ENCODE measurements at places on chromosomes 12 and 14.

DNA sequence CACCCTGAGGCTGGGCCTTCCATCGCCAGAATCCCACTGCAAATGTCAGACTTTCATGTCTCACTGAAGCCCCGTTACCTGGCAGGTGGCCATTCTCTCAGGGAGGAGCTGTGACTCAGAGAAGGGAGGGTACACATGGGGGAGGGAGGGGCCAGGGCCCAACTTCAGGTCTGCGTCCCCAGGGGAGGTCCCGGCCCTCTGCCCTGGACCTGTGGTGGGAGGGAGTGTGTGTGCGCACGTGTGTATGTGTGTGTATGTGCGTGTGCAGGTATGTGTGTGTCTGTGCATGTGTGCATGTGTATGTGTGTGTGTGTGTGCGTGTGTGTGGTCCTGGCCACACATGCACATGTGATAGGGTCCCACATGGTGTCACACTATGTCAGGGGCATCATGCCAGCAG, 50.9 kb downstream of the MVK start:
- DNase-seq, result no peak

- DNase-seq, result no peak
Observed at GRCh38 chr12:72511498-72511897, 239.3 kb downstream of the TRHDE start.

DNA sequence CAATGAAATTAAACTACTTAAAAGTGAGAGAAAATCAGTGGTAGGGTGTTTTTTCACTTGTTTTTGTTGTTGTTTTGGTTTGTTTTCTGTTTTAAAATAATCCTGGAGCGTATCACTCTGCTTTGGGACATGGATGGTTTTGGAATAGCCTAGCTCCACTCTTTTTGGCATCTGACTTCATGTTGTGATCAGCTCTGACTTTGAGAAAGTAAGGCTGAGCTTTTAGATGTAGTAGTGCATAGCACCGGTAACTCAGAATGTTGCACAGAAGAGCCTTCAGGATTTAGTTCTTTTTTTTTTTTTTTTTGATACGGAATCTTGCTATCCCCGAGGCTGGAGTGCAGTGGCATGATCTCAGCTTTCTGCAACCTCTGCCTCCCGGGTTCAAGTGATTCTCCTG, 8.1 kb downstream of the TRAFD1 start:
- DNase-seq, result no peak

DNA sequence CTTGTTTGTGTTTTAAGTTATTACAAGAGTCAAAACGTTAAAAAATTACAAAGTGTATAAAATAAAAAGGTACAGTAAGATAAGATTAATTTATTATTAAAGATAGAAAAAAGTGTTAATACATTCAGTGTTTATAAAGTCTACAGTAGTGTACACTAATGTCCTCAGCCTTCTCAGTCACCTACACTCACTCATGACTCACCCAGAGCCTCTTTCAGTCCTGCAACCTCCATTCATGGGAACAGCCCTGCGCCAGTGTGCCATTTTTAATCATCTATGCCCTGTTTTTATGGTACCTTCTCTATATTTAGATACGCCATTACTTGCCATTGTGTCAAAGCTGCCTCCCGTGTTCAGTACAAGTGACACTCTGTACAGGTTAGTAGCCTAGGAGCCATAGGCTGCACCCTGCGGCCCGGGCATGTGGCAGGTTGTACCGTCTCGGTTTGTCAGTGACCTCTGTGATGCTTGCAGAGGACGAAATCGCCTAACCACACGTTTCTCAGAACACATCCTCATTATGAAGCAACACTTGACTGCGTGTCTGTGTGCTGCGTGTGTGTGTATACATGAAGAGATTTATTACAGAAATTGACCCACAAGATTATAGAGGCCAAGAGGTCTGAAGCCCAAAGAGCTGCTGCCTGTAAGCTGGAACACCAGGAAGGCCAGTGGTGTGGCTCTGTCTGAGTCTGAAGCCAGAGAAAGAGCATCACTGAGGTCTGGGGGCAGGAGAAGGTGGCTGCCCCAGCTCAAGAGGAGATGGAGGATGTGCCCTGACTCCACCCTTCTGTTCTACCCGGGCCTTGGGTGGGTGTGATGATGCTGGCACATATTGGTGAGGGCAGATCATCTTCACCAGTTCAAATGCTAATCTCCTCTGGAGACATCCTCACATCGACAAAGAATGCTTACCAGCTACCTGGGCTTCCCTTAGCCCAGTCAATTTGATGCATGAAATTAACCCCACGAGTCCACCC, 116.6 kb upstream of the C14orf180 start:
- DNase-seq, result no peak

DNA sequence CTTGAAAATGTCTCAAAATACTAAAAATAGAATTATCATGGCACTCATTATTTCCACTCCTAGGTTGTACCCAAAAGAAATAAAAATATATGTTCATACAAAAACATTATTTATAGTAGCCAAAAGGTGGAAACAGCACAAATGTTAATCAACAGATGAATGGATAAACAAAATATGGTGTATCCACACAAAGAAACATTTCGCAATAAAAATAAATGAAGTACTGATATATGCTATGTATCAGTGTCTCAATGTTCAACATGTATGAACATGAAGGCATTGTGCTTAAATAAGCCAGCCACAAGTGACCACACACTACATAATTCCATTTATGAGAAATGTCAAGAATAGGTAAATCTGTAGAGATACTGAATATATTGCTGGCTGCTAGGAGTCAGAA, 40.9 kb downstream of the FOXG1 start:
- no peak for DNase-seq

GRCh38 chr12:115185506-115185905, 501.5 kb upstream of the TBX3 start:
- DNase-seq, result no peak

GRCh38 chr14:54975856-54976255, 51.0 kb downstream of the WDHD1 start:
- DNase-seq, result no peak

DNA sequence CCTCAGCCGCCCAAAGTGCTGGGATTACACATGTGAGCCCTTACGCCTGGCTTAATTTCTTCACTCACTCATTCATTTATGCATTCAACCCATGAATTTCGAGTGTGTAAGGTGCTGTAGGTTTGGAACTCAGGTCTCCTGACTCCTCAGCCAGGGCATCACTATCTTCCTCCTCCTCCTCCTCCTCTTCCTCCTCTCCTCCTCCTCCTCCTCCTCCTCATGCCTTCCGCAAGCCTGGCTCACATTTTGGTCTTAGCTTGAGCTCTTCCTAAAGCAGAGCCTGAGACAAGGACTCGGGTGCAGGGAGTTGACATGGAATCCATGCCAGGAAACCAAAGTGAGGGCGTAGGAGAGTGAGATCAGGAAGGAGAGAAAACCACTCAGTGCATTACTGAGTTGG, 20.8 kb upstream of the CHGA start:
- no peak for DNase-seq

DNA sequence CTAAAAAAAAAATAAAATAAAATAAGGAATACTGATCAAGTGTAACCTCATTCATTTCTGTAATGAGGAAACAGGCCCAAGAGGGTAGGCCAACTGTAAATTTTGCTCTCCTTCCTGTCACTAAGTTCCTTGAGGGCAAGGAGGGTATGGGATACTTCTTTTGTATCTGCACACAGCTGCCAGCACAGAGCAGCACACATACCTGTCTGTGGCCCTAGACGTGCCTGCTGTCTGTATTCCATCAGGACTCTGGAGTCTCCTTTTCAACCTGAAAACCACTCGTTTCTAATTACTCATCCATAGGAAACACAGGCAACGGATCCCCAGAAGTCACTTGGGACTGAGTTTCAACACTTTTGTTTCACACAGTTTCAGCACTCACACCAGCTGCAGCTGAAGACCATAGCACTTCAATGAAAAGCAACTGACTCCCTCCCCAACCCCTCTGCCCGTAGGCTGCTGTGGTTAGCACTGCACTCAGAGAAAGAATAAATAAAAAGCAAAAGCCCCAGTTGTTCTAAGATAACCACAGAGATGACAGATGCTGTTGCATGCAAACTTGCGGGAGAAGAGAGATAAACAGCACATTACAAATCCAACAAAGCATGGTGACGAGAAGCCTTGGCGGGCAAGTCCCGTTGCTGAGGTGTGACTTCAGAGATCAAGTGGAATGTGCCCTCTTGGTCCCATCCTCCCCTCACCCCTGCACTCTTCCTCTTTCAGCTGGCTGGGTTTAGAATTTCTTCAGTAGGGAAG, 24.9 kb downstream of the CRACR2A start:
- peak; percentile 69 for DNase-seq

DNA sequence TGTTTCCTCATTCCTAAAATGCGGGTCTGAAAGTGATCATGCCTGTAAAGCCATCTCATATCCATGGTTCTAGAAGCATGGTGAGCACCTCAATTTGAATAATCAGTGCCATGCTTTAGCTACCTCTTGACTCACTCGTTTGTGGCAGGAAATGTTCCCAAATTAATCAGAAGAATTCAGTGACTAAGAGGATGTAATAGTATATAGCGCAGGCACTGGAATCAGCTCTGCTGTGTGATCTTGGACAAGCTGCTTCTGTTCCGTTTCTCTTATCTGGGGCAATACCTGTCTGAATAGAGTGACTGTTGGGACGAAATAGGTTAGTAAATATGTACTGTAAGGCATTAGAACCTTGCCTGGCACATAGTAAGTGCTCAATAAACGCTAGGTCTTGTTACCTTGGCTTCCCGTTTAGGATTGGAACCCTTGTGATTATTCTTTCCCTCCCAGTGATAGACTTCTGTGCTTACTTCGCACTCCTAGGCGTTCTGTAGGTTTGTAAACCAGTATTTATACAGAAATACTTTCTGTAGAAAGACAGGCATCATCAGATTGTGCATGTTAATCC, 820 bp upstream of the SMAGP start:
- DNase-seq, result no peak

GRCh38 chr14:81273961-81274575, 53.3 kb upstream of the GTF2A1 start:
- no peak for DNase-seq

GRCh38 chr12:6076346-6076745, 48.1 kb downstream of the VWF start:
- DNase-seq, result no peak

- peak; percentile 64 for DNase-seq
Observed at GRCh38 chr12:9634177-9634803, 26.6 kb upstream of the KLRB1 start.

- peak; percentile 2 for DNase-seq
Observed at GRCh38 chr12:106954462-106955376, 988 bp upstream of the TMEM263 start.

DNA sequence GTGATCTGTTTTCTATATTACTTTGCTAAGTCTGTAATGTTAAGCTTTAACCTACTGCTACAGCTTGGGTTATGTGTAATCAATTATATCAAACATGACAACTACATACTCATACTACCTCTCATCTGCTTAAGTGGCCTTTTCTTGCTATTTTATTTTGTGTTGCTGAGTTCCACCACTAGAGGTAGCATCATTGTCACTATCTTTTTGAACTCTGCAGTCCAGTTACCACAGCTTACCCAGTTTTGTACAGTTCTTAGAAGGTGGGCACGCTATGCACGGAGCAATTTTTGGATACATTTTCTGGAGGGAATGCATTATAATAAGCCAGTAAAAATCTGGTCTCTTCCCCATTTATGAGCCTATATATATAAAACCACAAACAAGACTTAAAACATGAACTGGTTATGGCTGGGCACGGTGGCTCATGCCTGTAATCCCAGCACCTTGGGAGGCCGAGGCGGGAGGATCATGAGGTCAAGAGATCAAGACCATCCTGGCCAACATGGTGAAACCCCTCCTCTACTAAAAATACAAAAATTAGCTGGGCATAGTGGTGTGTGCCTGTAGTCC, 48.5 kb downstream of the SAV1 start:
- no peak for DNase-seq

GRCh38 chr12:1978078-1978862, 26.0 kb downstream of the DCP1B start:
- DNase-seq, result no peak

- no peak for DNase-seq
Observed at GRCh38 chr12:105275997-105276733, 40.2 kb upstream of the APPL2 start.

DNA sequence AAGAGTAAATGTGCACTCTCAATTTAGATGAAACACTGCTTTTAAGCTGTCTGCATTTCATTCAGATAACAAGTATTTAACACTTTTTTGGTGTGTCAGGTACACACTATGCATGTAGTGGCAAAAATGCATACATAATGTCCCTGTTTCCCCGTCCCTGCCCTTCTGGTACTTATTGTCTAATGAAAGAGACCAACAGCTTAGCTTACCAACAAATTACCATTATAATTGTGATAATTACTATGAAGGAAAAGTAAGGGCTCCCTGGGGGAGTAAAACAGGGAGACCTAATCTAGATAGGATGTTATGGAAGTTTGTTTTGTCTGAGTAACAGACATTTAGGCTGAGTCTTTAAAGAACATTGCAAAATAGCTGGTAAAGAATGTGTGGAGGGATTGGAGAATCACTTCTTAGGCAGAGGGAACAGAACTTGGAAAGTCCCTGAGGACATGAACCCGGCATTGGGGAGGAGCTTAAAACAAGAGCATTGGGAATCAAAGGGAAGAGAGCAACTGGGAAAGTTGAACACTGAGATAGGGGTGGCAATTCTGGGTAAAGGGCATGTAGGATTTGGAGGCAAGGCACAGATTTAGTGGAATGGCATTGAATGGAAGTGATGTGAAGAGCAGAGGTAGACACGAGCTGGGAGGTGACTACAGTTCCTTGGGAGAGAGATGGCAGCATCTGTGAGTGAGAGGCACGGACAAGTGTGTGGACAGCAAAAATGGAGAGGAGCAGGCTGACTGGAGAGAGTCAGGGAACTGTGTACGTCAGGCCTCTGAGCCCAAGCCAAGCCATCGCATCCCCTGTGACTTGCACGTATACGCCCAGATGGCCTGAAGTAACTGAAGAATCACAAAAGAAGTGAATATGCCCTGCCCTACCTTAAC, 181.6 kb downstream of the GRIP1 start:
- DNase-seq, result no peak

GRCh38 chr12:120708651-120709050, 1.6 kb upstream of the UNC119B start:
- DNase-seq, result no peak

DNA sequence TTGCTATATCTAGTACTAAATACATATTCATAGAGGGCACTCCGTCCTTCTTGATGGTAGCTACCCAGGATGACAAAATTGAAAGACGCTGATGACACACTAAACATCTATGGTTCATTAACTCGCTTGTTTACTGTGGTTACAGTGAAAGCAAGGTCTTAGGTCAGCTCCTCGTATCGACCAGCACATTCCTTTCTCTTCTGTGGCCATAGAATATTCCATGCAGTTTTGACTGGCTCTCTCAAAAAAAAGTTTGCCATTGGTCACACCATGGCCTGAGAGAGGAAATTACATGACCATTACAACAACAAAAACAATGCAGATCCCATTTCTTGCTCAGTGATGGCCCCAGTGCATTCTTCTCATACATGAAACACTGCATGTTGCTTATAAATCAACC, 411.4 kb upstream of the SOX5 start:
- DNase-seq, result no peak

DNA sequence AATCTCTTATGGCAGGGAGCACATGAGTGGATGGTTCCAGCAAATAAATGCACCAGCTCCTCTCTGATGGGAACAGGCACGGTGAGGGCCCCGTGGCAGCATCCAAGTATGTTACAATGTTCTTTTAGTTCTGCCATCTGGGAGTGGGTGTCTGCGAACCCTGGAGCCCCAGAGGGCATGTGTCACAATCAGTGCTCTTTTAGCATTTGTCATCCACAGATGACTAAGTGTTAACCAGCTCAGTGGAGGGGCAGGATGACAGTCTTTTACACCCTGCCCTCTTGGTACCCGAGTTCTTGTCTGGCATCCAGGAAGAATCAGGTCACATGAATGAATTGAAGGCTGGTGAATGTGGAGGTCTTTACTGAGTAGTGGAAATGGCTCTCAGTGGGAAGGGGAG, 560.4 kb upstream of the FLRT2 start:
- DNase-seq, result no peak

All from activated T-helper 1 cell treated with anti-CD3 and anti-CD28 coated beads, Interleukin-12 subunit alpha, Interleukin-12 subunit beta, Interleukin-2, Interleukin-4 antibody, amounts not matched to agents 30 ng/mL and 10 ng/mL and 1 ng/mL, durations not matched to agents 14 hours and 24 hours and 36 hours (primary cell).